ENCODE measurements at places on chromosomes 11 and 22.

DNA sequence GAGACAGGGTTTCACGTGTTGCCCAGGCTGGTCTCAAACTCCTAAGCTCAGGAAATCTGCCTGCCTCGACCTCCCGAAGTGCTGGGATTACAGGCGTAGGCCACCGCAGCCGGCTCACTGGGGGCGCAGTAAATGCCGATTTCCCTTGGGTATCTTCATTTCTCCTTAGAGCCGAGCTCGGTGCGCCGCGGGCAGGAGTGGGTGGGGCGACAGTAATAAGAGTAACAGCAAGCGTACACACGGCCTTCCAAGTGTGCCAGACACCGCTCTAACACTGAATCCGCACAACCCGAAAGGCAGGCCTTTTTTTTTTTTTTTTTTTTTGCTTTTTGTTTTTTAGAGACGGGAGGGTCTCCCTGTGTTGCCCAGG is 500 bp upstream of the ADSL start:
- DNase-seq: no peak

DNA sequence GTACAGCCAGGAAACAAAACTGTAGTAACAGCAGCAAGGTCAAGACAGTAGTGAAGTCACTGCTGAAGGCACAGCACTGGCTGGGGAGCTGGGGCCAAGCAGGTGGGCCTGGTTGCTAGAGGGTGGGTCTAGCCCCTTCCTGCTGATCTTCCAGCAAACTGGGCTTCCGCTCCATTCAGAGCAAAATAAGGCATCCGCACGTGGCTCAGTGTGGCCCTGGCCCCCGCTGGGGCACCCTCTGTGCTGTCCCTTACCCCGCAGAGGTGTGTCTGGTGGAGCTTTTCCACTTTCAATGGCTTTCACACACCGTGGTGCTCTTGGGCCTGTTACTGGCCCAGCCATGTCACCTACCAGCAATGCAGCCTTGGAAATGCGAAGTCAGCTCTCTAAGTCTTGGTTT is 162.4 kb upstream of the B3GAT1 start:
- DNase-seq: no peak

GRCh38 chr11:117862019-117862725 is 14.3 kb downstream of the FXYD6 start:
- DNase-seq: no peak

GRCh38 chr11:82557274-82557673 is 176.4 kb downstream of the FAM181B start:
- DNase-seq: no peak

- peak; percentile 38 for DNase-seq
Observed at GRCh38 chr11:44094260-44094868, 1.1 kb upstream of the EXT2 start.

- no peak for DNase-seq
Observed at GRCh38 chr22:36736701-36737320, 33.3 kb upstream of the CACNG2 start.

DNA sequence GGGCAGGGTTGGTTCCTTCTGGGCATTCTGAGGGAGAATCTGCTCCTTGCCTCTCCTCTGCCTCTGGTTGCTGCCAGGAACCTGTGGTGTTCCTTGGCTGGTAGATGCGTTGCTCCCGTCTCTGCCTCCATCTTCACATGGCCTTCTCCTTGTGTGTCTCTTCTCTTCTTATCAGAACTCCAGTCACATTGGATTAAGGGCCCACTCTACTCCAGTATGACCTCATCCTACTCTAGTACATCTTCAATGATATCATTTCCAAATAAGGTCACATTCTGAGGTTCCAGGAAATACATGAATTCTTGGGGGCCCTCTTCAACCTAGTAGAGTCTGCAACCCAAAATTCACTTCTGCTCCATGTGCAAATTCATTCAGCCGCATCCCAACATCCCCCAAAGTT is 33.3 kb downstream of the HTR3B start:
- DNase-seq: no peak

GRCh38 chr11:116445108-116446047 is 327.4 kb downstream of the BUD13 start:
- no peak for DNase-seq

DNA sequence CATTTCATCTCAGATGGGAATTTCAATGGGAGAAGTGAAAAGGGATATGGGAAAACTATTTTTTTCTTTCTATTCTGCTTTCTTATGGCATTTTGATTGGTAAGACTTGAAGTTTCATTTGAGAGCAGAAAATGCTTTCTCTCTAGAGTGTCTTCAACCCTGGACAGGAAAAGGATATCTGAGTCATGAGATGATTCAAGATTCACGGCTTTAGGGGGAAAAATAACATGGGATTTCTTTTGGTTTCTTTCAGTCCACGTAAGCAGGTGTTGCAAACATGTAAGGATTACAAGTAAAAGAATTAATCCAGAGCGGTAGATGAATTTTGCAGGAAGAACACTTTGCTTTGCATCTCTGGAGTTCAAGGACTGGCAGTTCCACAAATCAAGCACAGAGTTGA is 1001.0 kb upstream of the TENM4 start:
- DNase-seq: no peak

GRCh38 chr22:19505735-19506126 is 18.5 kb downstream of the CLDN5 start:
- no peak for DNase-seq

- DNase-seq: no peak
Observed at GRCh38 chr22:46538814-46539160, 1.4 kb upstream of the CELSR1 start.

- DNase-seq: no peak
Observed at GRCh38 chr11:26335903-26336302, 4.0 kb downstream of the ANO3 start.

DNA sequence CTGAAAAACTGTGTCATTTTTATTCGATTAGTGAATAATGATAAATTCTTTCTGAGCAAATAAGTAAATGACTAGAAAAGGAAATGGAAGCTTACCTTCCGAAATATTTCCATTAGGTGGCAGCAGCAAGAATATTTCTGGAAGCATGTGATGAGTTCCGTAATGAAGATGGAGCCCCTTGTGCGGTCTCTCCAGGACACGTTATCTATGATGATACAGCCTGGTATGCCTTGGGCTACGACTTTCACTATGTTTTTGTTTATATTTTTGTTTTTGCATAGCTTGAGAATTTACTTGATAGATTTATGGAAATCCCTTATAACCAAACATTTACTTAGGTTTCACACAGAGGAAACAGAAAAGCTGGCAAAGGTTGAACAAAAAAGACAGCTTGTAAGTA is 25.7 kb downstream of the CASP5 start:
- no peak for DNase-seq

GRCh38 chr11:64768300-64768694 is 8.5 kb upstream of the PYGM start:
- DNase-seq: no peak

DNA sequence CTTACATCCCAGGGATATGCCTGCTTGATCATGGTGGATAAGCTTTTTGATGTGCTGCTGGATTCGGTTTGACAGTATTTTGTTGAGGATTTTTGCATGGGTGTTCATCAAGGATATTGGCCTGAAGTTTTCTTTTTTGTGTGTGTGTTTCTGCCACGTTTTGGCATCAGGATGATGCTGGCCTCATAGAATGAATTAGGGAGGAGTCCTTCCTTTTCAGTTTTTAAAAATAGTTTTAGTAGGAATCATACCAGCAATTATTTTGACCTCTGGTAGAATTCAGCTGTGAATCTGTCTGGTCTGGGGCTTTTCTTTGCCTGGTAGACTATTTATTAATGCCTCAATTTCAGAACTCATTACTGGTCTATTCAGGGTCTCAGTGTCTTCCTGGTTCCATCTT is 362.4 kb downstream of the JRKL start:
- DNase-seq: no peak

All from stimulated activated CD8-positive, alpha-beta memory T cell treated with anti-CD3 and anti-CD28 coated beads, Interleukin-15, amount 100 ng/mL, for 48 hours (primary cell).